ENCODE measurements at places on chromosomes 12 and 14.

GRCh38 chr12:62783881-62784280 lies 151.1 kb downstream of the PPM1H start:
- no peak for DNase-seq

DNA sequence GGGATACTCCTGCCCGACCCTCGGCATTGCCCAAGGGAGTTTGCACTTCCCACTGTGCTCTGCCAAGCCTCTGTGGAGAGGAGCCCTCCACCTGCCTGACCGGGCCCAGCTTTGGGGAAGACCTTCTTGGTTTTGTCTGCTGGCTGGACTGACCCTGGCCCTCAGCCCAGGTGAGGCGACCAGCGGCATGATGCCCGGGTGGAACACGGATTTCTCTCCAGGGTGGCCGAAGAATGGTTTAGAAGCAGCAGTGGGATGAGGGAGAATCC lies 15.6 kb downstream of the ZBTB42 start:
- no peak for DNase-seq

DNA sequence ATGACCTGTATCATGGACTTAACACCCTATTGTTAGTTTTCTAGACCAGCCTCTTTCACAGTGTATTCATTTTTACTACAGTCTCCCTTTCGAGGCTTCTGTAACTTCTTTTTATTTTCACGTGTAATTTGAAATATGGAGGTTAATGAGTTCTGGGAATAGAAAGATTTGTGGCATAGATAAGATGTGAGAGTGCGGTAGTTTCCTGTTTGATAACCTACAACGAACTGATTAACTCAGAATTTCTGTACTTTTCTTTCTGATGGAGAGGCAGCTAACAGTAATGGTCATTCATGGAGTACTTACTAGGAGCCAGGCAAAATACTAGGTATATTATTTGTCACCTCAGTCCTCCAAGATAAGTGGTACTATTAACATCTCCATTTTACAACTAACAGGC lies 21.2 kb downstream of the POLR3B start:
- no peak for DNase-seq

- no peak for DNase-seq
Measured at GRCh38 chr12:53299101-53299453, 418 bp upstream of the MYG1 start.

All from hypothalamus (tissue), 51 donors.